ENCODE measurements at places on chromosomes 3 and 15. TPM values are rescaled to one million over a fixed set of nuclear protein-coding genes. Genes with fewer than 3 reads are reported as not detected.

- no peak for DNase-seq
Measured at GRCh38 chr3:141413391-141413790, 45.1 kb downstream of the ZBTB38 start.

DNA sequence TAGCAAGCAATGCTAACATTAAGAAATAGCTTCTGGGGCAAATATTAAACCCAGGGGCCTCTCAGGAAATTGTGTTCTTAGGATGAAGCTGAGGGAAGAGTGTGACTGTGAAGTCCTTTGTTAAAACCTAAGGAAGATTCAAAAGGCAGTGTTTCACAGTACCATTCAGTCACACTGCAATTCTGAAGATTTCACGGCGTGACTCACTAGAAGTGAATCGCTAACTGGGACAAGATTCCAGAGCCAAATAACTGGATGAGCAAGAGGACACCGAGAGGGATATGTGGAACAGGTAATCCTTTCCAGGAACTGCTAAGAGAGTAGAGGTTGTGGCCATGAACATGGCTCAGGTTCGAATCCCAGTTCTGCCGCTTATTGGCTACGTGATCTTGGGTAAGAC, 61.8 kb upstream of the SMAD3 start:
- no peak for DNase-seq

DNA sequence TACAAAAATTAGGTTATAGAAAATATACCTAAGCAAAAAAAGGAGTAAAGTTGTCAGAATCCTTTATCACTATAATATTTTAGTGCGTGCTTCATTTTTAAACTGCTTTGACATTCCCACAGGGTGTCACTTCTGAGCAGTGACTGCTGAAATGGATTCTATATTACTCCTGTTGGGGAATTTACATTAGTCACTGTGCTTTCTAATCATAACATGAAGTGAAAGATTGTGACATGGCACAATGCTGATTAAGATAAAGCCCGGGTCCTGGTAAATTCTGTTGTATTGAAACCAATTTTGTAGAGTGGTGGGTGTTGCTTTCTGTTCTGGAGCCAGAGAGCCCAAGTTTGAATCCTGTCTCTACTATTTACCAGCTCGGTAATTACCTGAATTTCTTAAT, 36.4 kb upstream of the EHHADH start:
- DNase-seq, result no peak

DNA sequence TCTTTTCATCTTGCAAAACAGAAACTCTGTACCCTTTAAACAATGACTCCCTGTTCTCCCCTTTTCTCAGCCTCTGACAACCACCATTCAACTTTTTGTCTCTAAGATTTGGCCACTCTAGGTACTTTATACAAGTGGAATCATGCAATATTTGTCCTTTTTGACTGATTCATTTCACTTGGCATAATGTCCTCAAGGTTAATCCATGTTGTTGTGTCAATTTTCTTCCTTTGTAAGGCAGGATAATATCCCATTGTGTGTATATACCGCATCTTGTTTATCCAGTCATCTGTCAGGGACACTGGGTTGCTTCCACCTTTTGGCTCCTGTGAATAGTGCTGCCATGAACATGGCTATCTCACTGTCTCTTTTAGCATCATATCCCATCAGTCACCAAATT, 10.3 kb downstream of the USP13 start:
- no peak for DNase-seq

GRCh38 chr3:46272028-46272451, 29.8 kb downstream of the CCR3 start:
- DNase-seq, result no peak

- DNase-seq, result no peak
Measured at GRCh38 chr3:38003817-38004414, 13.3 kb downstream of the VILL start.

GRCh38 chr3:150083655-150084042, 113.0 kb upstream of the PFN2 start:
- no peak for DNase-seq

GRCh38 chr3:66633402-66634381, 132.9 kb upstream of the LRIG1 start:
- no peak for DNase-seq

GRCh38 chr3:161295325-161295724, 74.2 kb downstream of the NMD3 start:
- DNase-seq, result no peak

DNA sequence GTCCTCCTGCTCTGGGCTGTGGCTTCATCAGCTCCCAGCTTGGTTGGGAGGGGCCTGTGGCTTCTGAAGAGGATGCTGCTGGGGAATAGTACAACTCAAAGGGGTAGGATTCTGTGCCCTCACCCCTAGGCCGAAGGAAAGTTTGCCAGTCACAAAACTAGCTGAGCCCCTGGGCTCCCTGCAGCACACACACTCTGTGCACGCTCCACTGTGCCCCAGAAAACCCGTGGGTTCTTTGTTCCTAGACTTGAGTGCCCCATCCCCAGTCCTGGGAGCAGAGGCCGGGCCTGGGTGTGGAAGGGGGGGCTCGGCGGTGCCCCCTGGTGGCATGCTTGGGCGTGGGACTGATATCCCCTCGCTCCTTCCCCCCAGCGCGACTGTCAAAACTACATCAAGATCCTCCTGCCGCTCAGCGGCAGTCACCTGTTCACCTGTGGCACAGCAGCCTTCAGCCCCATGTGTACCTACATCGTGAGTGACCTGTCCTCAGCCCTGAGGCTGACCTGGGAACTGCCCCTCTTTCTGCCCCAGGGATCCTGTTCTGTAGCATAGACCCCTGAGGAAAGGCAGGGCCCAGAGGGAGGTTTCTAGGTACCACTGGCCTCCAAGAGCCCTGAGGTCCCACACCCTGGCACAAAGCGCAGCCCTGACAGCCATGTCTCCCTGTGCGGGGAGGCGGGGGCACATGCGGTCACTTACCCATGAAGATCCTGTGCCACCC, 14.2 kb downstream of the CIB1 start:
- peak; percentile 55 for DNase-seq

DNA sequence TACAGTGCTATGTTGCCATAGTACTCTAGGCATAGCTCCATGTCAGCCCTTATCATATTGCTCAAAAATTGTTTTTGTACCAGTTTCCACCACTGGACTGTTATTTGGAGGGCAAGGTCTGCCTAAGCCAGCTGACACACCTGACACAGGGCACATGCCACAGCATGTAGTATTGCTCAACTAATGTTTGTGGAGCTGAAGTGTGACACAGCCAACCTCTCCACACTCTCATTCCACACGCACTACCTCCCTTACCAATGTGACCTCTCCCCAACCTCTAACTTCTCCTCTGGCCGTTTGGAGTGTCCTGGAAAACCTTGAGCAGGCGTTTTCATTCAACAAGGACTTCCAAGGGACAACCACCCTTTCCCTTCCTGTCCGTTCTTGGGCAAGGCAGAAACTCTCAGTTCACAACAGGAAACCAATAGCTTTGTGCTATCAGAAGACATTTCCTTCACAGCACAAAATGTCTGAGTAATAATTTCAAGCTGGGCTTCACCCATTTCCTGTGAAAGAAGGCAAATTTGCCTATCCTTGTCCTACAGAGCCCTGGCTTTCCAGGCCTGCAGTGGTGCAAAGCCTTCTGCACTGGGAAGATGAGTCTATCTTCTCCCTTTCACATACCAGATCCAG, 38.4 kb downstream of the TLNRD1 start:
- DNase-seq, result no peak

DNA sequence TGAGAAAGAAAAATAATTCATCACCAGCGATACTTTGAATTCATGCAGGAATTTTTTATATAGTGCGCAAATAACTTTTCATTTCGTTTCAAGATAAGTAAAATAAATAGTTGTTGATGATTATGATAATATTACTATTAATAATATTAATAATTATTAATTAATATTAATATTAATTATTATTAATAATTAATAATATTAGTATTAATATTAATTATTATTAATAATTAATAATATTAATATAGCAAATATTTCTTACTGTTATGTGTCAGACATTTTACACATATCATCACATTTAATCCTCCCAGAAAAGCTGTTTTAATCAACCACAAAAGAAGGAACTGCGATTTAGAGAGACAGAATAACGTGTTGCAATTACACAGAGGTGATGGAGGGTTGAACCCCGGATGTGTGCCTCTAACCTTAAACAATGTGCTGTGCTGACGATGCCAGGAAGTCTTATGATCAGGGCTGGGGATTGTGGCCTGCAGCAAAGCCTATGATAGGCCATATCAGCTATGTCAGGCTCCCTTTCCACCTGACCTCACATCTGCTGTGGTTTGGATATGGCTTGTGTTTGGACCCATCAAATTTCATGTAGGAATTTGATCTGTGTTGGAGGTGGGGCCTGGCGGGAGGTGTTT, 263.5 kb upstream of the NR2F2 start:
- DNase-seq, result no peak

- DNase-seq, result no peak
Measured at GRCh38 chr3:42176242-42177034, 85.3 kb downstream of the TRAK1 start.

- DNase-seq, result no peak
Measured at GRCh38 chr3:186476044-186476468, 68.1 kb downstream of the CRYGS start.

GRCh38 chr15:77409259-77410156, 10.4 kb downstream of the PEAK1 start:
- DNase-seq, result no peak

DNA sequence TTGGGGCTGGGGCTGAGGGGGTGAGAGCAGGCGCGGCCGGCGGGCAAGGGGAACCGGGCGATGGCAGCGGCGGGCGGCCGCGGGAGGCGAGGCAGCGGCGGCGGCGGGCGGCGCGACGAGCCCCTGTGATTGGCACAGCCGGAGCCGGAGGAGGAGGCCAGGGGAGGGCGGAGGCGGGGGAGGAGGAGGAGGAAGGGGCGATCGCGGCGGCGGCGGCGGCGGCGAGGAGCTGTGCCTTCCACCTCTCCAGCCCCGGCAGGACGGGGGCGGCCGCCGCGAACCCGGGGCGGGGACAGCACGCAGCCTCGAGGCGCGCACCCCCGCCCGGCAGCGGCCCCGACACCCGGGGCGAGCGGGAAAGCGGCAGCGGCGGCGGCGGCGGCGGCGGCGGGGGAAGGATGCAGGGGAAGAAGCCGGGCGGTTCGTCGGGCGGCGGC, at the start of gene SLCO3A1:
Gene SLCO3A1, plus strand, starts transcription at position 198 of the 437 bp plus-strand sequence.
- peak; percentile 45 for DNase-seq

- DNase-seq, result no peak
Measured at GRCh38 chr3:196777836-196778235, 38.2 kb downstream of the PAK2 start.

GRCh38 chr3:185069037-185070030, 83.5 kb downstream of the C3orf70 start:
- peak; percentile 40 for DNase-seq

DNA sequence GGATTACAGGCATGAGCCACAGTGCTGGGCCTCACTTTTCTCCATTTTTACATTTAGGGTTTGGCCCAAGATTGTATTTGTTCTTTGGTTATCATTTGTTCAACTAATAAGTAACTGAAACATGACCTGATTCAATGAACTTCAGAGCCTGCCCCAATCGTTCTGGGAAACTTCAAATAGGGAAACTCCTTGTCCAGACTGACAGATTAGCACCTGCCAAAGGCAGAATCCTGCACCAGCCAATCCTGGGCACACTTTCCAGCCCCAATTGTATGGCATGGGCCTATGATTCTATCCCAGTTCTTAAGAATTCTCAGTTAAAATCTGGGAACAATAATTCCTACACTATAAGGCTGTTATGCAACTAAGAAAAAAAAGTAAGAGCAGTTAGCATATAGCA, 18.3 kb upstream of the RAB43 start:
- no peak for DNase-seq

DNA sequence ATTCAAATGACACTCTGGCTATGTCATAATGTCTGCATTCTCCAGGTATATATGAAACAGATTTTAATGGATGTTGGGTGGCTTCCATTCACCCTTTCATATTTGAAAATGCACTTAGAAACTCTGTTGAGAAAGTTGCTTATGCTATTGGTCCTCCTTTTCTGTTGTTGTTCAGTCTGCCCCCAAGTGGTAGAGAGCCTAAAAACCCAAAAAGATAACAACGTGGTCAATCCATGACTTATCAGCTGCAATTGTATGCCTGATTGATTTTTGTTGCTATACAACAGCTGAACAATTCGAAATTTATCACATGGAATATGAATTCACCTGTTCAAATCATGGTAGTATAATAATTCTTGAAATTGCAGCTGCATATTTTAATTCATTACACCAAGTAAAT, 279.8 kb downstream of the ROBO2 start:
- DNase-seq, result no peak

DNA sequence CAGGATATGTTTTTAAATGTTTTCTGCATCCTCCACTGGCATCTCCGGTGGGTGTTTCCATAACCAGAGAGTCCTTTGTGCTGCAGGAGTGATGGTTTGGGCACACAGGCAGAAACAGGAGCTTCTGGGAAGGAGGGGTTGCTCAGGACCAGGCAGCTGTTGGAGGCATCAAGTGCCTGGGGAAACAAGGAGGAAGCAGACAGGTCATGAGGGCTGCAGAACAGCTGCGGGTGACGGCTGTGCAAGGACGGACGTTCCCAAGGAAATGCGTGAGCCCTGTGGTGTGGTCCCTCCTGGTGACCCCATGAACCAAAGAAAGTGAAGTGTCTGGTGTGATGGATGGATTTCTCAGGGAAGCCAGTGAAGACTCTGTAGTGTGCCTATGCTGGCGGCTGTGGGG, 61.2 kb upstream of the TNFAIP8L3 start:
- no peak for DNase-seq

DNA sequence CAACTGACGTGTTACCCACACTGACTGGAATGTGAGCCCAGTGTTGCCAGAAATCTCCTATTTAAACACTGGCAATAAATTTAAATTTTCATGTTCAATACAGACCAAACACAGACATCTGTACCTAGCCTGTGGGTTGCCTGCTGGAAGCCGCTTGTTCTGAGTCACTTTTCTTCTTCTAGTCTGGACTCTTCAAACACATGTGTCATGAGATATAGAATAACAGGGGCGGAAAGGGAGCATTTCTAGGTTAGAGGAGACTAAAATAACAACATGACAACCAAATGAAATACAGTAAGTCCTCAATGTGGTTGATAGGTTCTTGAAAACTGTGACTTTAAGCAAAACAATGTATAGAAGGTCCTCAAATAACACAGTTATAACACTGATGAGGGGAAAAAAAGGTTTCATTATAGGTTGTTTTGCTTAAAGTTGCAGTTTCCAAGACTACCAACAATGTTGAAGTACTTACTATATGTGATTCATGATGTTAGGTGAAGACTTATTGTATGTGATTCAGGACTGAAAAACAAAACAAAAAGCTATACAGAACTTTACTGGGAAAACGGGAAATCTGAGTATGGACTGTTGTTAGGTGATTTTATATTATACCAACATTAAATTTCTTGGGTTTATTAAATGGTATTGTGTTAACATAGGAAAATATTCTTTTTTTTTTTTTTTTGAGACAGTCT, 63.1 kb downstream of the PRKAR2A start:
- DNase-seq, result no peak

GRCh38 chr3:167798443-167798842, 62.9 kb downstream of the SERPINI1 start:
- DNase-seq, result no peak

The RFTN1 gene
- 1.9 TPM for total RNA-seq

The GRAMD1C gene
- total RNA-seq, result 2.4 TPM

The SLC9A9 gene
- 0.56 TPM for total RNA-seq

The CRABP1 gene
- 803 TPM for total RNA-seq

The BTD gene
- 5.8 TPM for total RNA-seq

The SENP5 gene
- total RNA-seq, result 44.4 TPM

The CHDH gene
- 3.0 TPM for total RNA-seq

The CCDC54 gene
- not detected for total RNA-seq

The CCDC13 gene
- 2.0 TPM for total RNA-seq
